Vagina (tissue), 2 donors: ENCODE measurements at places on chromosomes 12 and 14. TPM values are rescaled to one million over a fixed set of nuclear protein-coding genes. Genes with fewer than 3 reads are reported as not detected.

- no peak overlapping the region for H3K4me3 ChIP-seq
- no peaks in the 10 kb centered on the region for H3K4me1 ChIP-seq
- DNase-seq, result no peak
- H3K27ac ChIP-seq, result no peak overlapping the region
- H3K27me3 ChIP-seq, result no peaks in the 10 kb centered on the region
Observed at GRCh38 chr12:113129664-113130456, 5.7 kb downstream of the RASAL1 start.

GRCh38 chr12:6788972-6789924, at the start of gene CD4:
CD4 (plus strand) TSS chr12:6789528; CDS start chr12:6800139, 10,611 bp downstream.
- H3K27me3 ChIP-seq, result no peaks in the 10 kb centered on the region
- no peaks in the 10 kb centered on the region for H3K36me3 ChIP-seq
- H3K4me1 ChIP-seq, result peaks cover 10% of the 10 kb centered on the region
- peak within 1 kb of the TSS; percentile 29 for H3K4me3 ChIP-seq
- H3K27ac ChIP-seq, result peak within 1 kb of the TSS; percentile 53

GRCh38 chr14:33553706-33554278, 397.1 kb downstream of the EGLN3 start:
- no peaks in the 10 kb centered on the region for H3K4me1 ChIP-seq
- no peak overlapping the region for H3K4me3 ChIP-seq
- no peak for DNase-seq
- no peak overlapping the region for H3K27ac ChIP-seq
- H3K27me3 ChIP-seq, result no peaks in the 10 kb centered on the region
- H3K36me3 ChIP-seq, result no peaks in the 10 kb centered on the region

The CIROP gene
- not detected for total RNA-seq

- H3K4me3 ChIP-seq, result no peak overlapping the region
- no peak overlapping the region for H3K27ac ChIP-seq
- H3K4me1 ChIP-seq, result peaks cover 28% of the 10 kb centered on the region
- no peaks in the 10 kb centered on the region for H3K27me3 ChIP-seq
Observed at GRCh38 chr12:46154221-46154985, 114.4 kb downstream of the SLC38A1 start.

DNA sequence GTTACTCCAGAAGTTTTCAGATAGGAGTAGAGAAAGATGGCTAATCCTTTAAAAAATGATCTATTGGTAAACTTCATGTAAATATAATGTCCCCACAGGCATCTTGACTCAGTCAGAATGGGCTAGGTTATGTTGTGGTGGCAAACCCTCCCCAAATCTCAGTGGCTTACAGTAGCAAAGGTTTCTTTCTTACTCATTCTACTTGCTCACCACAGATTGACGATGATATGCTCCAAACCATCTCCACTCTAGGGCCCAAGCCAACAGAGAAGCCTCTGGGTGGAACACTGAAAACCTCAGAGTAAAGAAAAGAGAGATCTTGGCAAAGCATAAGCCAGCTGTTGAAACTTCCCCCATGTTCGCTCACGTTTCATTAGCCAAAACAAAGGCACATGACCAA, 146.4 kb downstream of the EMP1 start:
- H3K36me3 ChIP-seq, result no peaks in the 10 kb centered on the region
- H3K27me3 ChIP-seq, result no peaks in the 10 kb centered on the region
- no peak for DNase-seq
- H3K27ac ChIP-seq, result no peak overlapping the region
- H3K4me1 ChIP-seq, result no peaks in the 10 kb centered on the region

The DRAM1 gene
- 18.9 TPM for total RNA-seq

DNA sequence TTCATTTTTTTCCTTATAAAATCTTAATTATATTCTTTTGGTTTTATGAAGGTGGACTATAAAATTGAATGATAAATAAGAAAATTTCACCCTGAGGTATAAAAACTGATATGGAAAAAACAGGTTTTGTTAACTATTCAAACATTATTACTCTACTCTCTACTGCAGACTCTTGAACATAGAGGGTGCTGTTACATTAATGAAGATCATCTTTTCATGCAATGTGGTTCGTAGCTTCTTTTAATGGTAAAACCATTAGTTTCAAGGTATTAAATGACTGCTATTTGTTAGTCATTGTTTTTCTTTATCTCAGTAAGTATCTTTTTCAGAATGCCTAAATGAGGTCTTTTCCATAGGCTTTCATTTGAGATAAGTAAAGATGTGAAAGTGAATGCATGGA, 510.4 kb downstream of the SLC16A7 start:
- no peaks in the 10 kb centered on the region for H3K36me3 ChIP-seq
- no peaks in the 10 kb centered on the region for H3K27me3 ChIP-seq
- H3K27ac ChIP-seq, result no peak overlapping the region
- no peaks in the 10 kb centered on the region for H3K4me1 ChIP-seq

The POTEG gene
- not detected for total RNA-seq

- H3K27ac ChIP-seq, result peak overlapping the region; percentile 98
- H3K36me3 ChIP-seq, result no peaks in the 10 kb centered on the region
- peak overlapping the region; percentile 88 for H3K4me3 ChIP-seq
- H3K27me3 ChIP-seq, result no peaks in the 10 kb centered on the region
Observed at GRCh38 chr12:108732489-108733229, 1.3 kb upstream of the CORO1C start.

The ZC2HC1C gene
- total RNA-seq, result not detected

The GPR137C gene
- 0.74 TPM for total RNA-seq

The KLRK1 gene
- total RNA-seq, result 12.8 TPM

DNA sequence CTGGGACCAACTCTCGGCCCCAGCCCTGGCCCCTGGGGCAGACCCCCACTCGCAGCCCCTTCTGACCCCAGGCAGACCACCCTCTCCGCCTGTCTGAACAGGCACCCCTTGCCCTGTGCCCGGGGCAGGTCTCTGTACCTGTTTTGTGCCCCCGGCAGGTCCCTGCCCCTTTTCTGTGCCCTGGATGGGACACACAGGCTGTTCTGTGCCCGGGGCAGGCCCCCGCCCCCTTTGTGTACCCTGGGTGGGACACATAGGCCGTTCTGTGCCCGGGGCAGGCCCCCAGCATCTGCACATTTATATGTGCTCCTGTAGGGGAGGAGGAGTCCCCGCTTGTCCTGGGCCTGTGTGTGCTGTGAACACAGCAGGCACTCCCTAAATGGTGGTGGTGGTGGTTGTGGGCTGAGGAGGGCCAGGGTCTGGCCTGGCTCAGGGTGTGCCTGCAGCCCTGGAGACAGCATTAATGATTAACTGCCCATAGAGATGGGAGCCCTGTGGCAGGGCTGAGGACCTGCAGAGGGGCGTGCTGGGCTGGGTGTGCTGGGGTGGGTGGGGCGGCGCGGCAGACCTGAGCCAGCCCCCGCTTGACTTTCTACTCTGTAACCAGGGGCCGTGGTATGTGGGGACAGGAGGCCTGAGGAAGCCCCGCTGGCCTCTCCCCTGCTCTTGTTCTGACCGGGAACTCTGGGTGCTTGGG, 3.7 kb downstream of the FBRSL1 start:
- H3K4me1 ChIP-seq, result peaks cover 88% of the 10 kb centered on the region
- no peaks in the 10 kb centered on the region for H3K27me3 ChIP-seq
- H3K27ac ChIP-seq, result no peak overlapping the region

DNA sequence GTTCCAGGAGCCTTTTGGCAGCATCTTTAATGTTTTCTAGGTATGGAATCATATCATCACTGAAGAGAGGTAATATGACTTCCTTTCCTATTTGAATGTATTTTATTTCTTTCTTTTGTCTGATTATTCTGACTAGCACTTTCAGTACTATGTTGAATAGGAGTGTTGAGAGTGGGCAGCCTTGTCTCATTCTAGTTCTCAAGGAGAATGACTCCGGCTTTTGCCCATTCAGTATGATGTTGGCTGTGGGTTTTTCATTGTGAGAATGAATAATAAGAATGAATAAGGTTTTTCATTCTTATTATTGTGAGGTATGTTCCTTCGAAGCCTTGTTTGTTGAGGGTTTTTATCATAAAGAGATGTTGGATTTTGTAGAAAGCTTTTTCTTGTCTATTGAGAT, 98.9 kb downstream of the GPHN start:
- no peaks in the 10 kb centered on the region for H3K4me1 ChIP-seq
- no peaks in the 10 kb centered on the region for H3K36me3 ChIP-seq

The CEBPE gene
- total RNA-seq, result not detected

The LRRC10 gene
- total RNA-seq, result not detected

The SIX6 gene
- not detected for total RNA-seq

The VRTN gene
- not detected for total RNA-seq

GRCh38 chr14:58587271-58587670, 50.5 kb upstream of the DACT1 start:
- no peak for DNase-seq
- no peaks in the 10 kb centered on the region for H3K36me3 ChIP-seq
- H3K27me3 ChIP-seq, result no peaks in the 10 kb centered on the region
- H3K27ac ChIP-seq, result no peak overlapping the region
- no peaks in the 10 kb centered on the region for H3K4me1 ChIP-seq

The CIDEB gene
- 16.0 TPM for total RNA-seq

- no peaks in the 10 kb centered on the region for H3K36me3 ChIP-seq
- no peaks in the 10 kb centered on the region for H3K4me1 ChIP-seq
- no peak for DNase-seq
- H3K27me3 ChIP-seq, result no peaks in the 10 kb centered on the region
- H3K4me3 ChIP-seq, result no peak overlapping the region
Observed at GRCh38 chr12:126210026-126210425, 1144.8 kb downstream of the AACS start.

DNA sequence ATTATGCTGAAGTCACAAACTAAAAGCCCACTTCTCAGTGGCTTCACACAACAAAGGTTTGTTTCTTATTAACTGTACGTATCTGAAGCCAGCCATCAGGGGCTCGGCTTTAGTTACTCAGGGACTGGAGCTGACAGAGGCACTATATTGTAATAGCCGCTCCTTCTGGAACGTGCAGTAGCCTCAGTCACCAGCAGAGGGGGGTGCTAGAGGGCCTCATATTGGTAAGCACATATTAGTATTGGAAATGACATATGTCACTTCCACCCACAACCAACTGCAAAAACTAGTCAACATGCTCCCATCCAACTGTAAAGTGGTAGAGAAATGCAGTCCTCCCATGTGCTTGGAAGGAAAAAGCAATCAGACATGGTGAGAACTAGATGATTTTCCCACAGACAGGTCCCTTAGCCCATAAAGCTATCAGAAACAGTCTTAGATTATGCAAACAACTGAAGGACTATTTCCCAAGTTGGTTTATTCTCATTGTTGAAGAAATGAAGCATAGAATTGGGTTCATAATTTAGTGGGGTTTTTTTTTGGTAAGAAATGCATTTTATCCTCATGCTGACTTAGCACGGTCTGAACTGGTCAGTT, 183.6 kb upstream of the G2E3 start:
- H3K36me3 ChIP-seq, result no peaks in the 10 kb centered on the region
- H3K27me3 ChIP-seq, result no peaks in the 10 kb centered on the region
- H3K4me3 ChIP-seq, result no peak overlapping the region
- no peak for DNase-seq
- H3K27ac ChIP-seq, result no peak overlapping the region

The YARS2 gene
- total RNA-seq, result 23.6 TPM

GRCh38 chr14:57085801-57086200, 182.9 kb downstream of the EXOC5 start:
- no peaks in the 10 kb centered on the region for H3K36me3 ChIP-seq
- H3K4me1 ChIP-seq, result no peaks in the 10 kb centered on the region
- no peak overlapping the region for H3K4me3 ChIP-seq
- no peaks in the 10 kb centered on the region for H3K27me3 ChIP-seq

The OTOGL gene
- under 0.01 TPM for total RNA-seq

- no peak overlapping the region for H3K27ac ChIP-seq
- H3K27me3 ChIP-seq, result no peaks in the 10 kb centered on the region
- H3K4me1 ChIP-seq, result no peaks in the 10 kb centered on the region
- DNase-seq, result no peak
Observed at GRCh38 chr14:36981832-36982529, 190.4 kb downstream of the SLC25A21 start.

The PAX9 gene
- 1.5 TPM for total RNA-seq

- no peak overlapping the region for H3K27ac ChIP-seq
- DNase-seq, result no peak
- no peak overlapping the region for H3K4me3 ChIP-seq
- H3K36me3 ChIP-seq, result no peaks in the 10 kb centered on the region
- H3K4me1 ChIP-seq, result no peaks in the 10 kb centered on the region
Observed at GRCh38 chr14:53742233-53742620, 214.4 kb downstream of the BMP4 start.

DNA sequence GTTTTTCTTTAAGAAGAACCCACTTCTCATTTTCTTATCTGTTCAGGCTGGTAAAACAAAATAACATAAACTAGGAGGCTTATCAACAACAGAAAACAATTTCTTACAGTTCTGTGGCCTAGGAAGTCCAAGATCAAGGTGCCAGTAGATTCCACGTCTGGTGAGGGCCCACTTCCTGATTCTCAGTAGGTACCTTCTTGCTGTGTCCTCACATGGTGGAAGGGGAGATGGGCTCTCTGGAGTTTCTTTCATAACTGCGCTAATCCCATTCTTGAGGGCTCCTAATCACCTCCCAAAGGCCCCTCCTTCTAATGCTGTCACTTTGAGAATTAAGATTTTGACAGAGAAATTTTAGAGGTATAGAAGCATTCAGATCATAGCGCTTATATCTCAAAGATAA, 33.4 kb downstream of the TXNRD1 start:
- H3K4me1 ChIP-seq, result no peaks in the 10 kb centered on the region
- no peaks in the 10 kb centered on the region for H3K36me3 ChIP-seq
- no peak for DNase-seq
- no peak overlapping the region for H3K4me3 ChIP-seq

The FAM222A gene
- total RNA-seq, result 1.5 TPM

DNA sequence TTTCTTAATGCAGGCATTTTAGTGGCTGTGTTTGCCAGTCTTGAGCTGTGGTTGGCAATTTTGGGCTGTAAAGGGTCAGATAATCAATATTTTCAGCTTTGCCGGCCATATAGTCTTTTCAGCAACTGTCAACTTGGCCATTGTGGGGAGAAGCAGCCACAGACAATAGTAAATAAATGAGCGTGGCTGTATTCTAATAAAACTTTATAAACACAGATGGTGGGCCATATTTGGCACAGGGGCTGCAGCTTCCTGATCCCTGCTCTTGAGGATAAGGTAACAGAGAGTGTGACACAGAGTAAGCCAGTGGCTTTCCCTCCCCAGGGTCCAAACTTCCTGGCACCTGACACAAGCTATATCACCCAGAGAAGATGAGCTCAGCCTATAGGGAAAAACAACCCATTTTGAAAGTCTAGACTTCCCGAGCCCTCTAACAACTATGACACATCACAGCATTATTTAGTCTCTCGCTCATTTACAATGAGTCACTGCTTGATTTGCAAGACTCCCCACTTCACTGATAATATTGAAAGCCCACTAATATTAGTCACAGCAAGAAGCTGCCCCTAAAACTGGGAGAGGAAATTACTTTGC, 163.1 kb upstream of the TMPO start:
- no peak overlapping the region for H3K4me3 ChIP-seq
- DNase-seq, result no peak
- H3K27ac ChIP-seq, result no peak overlapping the region
- no peaks in the 10 kb centered on the region for H3K36me3 ChIP-seq

GRCh38 chr14:96906434-96906833, 109.3 kb downstream of the VRK1 start:
- H3K27me3 ChIP-seq, result no peaks in the 10 kb centered on the region
- H3K36me3 ChIP-seq, result no peaks in the 10 kb centered on the region
- no peak for DNase-seq
- H3K4me1 ChIP-seq, result no peaks in the 10 kb centered on the region
- no peak overlapping the region for H3K27ac ChIP-seq
- H3K4me3 ChIP-seq, result no peak overlapping the region
